Activated T-cell treated with anti-CD3 and anti-CD28 coated beads for 48 hours (primary cell): ENCODE measurements at places on chromosomes 3 and 15.

DNA sequence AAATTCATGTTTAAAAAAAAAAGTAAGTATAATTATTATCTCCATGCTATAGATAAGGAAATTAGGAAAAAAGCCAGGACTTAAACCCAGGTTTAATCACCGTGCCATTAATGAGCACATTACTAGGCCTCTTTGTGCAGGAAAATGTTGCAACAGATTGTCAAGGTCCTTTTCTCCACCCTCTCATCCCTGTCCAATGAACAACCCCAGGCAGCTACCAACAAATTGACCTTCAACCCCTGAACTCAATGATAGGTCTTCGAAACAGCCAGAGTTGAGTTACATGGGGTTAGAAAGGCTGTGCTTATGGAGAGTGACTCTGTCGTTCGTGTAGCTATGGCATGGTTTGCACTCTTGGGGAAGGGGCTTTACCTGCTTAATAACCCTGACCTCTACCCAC, 84.2 kb upstream of the CTNNB1 start:
- no peak for DNase-seq

GRCh38 chr3:115790759-115791158, 167.4 kb downstream of the GAP43 start:
- DNase-seq, result peak; percentile 28

GRCh38 chr3:42262525-42262924, 3.5 kb downstream of the CCK start:
- no peak for DNase-seq

- DNase-seq, result no peak
Measured at GRCh38 chr15:35533130-35534110, 12.5 kb downstream of the DPH6 start.

GRCh38 chr15:94893091-94893490, 661.7 kb downstream of the MCTP2 start:
- no peak for DNase-seq

DNA sequence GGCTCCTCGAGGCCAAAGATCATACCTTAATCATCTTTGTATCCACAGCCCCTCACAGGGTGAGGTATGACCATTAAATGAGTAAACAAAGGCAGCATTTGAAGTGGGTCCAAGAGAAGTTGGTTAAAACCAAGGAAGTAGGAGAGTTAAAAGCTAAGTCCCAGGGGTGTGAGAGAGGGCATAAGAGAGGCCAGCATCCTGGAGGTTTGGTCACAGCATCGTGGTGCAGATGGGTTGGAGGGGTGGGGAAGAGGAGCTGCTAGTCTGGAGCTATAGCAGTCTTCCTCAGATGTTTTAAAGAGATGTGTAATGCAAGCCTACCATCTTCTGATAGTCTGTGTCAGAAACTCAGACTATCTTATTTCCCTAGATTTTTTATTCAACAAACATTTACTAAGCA, 155.2 kb downstream of the GHSR start:
- no peak for DNase-seq

DNA sequence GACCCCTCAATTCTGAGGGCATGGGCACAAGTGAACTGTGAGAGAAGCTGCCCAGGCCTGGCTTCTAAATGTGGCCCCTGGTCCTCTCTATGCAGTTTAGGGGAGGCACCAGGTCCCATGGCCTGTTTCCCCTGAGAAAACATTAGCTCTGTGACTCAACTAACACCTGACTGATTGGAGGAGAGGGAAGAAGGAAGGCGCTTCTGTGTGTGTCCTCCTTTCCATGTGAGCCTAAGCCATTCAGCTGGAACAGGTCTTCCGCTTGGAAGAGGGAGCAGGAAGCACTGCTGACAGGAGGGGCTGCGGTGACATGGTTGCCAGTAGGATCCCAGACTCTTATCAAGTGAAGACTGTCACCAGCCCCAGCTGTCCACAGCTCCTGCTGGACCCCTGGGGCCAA, 79.5 kb downstream of the MYLK start:
- no peak for DNase-seq

- no peak for DNase-seq
Measured at GRCh38 chr3:187098923-187099512, 40.3 kb downstream of the RPL39L start.

- no peak for DNase-seq
Measured at GRCh38 chr15:81254277-81254915, 57.7 kb downstream of the IL16 start.

GRCh38 chr15:76347482-76348055, 11.0 kb downstream of the ISL2 start:
- no peak for DNase-seq

DNA sequence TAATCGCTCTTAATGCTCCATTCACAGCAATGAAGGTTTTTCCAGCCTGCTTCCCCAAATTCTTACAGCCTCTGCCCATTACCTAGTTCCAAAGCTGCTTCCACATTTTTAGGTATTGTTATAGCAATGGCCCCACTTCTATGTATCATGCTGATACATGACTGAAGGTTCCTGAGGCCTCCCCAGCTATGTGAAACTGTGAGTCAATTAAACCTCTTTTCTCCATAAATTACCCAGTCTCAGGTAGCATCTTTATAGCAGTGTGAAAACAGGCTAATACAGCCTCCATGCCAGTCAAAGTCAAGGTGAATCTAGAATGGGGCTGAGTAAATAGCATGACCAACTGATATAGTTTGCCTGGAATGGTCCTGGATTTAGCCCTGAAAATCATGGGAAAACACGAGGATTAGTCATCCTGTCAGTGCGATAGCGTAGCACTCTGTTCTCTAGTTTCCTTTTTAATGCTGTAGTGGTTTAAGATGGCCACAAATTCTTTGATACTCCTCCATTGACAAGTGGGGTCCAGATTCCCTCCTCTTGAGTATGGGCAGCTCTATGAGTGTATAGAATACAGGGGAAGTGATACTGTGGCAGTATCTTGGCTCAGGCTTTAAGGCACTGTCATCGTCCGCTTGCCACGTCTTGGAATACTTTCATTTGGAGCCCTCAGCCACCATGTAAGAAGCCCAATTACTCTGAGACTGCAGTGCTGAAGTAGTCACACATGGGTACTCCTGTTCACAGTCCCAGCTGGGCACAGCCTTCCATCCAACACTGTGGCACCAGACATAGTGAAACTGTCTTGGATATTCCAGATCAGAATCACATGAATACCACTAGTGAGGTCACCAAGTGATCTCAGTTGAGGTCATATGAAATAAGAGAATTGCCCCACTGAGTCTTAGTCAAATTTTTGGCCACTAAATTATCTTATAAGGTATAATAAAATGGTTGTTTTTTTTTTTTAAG, 94.0 kb upstream of the PLCL2 start:
- no peak for DNase-seq

DNA sequence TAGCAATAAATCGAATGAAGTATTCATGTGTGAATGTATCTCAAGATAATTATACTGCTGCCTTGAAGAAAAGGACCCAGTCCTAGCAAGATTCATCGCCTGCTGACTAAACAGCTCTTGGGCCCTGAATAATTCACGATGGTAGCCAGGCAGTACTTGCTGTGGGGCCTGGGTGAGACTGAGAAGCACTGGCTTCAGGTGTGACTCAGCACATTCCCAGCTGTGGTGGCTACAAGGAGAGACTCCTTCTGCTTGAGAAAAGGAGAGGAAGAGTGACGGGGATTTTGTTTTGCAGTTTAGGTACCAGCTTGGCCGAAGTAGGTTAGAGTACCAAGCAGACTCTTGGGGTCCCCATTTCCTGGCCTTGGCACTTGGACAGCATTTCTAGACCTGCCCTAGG, 47.6 kb upstream of the CD200R1L start:
- no peak for DNase-seq

DNA sequence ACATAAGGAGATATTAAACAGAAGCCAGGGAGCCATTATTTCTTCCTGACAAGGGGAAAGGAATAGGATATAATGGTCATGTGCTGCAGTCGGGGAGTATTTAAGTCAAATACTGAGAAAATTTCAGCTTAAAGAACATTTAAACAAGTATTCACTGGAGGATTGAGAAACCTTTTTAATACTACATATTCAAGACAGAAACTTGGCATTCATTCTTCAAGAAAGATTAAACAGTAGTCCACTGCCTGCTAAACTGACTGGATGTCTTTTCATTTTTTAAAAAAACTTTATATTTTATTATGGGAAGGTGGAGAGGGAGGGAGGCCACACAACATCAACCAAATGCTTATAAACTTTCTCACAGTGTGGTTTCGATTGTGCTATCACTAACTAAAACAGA, 107.4 kb upstream of the CBLB start:
- no peak for DNase-seq

GRCh38 chr3:98769448-98769847, 6.3 kb downstream of the ST3GAL6 start:
- DNase-seq, result no peak

- no peak for DNase-seq
Measured at GRCh38 chr3:194913316-194913715, 227.6 kb downstream of the FAM43A start.

GRCh38 chr3:177195242-177195991, 1.9 kb downstream of the TBL1XR1 start:
- no peak for DNase-seq

DNA sequence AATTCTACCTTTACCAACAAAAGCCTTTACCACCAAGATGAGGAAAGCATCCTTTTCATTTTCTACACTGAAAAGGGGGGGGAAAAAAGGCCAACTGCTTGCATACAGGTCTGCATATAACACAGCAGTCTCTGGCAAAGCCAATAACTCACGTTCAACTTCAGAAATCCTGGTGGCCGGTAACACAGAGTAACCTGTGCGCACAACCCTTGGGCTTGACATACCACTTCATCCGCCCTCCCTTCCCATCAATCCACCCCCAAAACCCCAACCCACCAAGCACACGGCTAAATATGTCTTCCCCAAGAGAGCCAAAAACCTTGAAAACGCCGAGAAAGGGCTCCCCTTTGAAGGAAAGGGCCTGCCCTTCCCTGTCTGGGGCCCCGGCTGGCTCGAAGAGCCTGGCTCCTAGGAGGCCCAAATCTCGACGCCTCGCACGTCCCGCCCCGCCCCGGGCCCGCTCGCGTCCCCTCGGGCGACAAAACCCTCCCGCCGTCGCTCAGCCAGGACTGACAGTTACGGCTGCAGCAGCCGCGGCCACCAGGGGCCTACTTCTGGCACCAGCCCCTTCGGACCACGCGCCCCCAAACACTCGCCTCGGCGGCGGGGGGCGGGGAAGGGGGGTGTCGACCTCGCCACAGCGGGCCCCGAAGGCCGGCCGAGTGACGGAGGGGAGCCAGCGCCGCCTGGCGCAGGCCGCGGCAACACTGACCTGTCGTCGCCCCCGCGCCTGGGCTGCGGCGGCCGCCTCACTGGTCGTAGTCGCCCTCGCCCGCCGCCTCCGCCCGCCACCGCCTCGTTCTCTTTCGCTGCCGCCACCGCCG, 835 bp downstream of the UBE3A start:
- DNase-seq, result peak; percentile 51

GRCh38 chr3:188796122-188796631, 375.6 kb upstream of the TPRG1 start:
- no peak for DNase-seq

DNA sequence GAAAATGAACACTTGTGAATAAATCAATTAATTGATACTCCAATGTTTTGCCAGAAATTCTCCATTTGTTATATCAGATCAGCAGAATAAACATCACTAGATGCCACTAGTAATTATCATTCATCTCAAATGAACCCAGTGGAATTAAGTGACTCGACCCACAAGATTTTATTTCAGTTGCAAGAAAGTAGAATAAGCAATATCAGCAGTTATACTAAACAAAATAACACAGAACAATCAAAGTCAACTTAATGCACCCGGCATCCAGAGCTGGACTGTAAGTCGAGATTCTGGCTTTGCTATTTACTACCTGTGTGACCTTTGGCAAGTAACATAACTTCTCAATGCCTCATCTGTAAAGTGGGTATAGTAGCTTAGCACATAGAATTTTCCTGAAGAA, 256.5 kb downstream of the MEIS2 start:
- DNase-seq, result no peak

DNA sequence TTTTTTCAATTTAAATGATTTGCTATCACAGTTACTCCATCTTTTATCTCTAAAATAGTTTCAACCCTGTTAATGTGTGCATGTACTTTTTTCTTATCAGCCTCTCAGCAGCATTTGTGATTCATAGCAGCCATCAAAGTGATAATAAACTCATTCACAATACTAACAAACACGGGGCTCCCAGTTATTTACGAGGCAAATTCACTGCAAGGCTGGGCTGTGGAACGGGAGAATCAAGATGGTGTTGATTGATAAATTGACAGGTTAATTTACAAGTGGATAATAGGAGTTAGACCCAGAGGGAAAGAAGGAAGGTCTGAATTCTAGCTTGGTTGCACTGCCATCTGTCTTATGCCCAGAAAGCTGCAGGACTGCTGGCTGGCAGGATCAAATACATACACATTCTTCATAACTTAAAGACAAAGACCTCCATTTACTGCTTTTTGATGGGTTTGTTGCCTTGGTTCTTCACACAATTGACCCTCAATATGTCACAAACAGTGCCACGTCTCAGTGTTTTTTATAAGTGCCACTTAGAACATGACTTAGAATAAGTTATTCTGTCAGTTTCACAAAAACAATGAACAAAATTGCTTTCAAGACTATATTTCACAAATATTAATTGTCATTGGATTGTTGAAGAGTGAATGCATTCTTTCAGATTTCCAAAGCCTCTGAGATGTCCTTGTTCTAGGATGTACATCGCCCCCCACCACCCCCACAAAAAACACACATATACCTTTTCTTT, 562.8 kb downstream of the NR2F2 start:
- DNase-seq, result no peak

DNA sequence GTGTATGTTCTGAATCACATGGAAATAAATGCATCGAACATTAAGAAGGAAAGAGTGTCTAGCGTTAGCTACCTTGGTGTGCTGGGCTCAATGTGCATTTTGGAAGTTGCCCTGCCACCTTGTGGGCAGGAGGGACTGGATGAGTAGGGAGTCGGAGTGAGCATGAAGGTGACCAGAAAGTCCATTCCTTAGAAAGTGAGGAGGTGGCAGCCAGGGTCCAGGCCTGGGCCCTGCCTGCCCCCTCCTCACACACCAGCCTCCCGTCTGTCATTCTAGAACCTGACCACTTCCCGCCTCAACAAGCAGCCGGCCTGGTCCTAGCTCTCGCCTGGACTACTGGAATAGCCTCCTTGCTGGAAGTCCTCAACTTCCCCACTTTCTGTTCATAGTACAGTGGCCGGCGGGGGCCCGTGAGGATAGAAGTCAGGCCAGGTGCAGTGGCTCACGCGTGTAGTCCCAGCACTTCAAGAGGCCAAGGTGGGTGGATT, 10.2 kb upstream of the GATA2 start:
- DNase-seq, result no peak
